ENCODE measurements at places on chromosomes 7 and 10.

- no peak for DNase-seq
These were observed 14.4 kb downstream of the KIAA1217 start for GRCh38 chr10:24223341-24223740.

DNA sequence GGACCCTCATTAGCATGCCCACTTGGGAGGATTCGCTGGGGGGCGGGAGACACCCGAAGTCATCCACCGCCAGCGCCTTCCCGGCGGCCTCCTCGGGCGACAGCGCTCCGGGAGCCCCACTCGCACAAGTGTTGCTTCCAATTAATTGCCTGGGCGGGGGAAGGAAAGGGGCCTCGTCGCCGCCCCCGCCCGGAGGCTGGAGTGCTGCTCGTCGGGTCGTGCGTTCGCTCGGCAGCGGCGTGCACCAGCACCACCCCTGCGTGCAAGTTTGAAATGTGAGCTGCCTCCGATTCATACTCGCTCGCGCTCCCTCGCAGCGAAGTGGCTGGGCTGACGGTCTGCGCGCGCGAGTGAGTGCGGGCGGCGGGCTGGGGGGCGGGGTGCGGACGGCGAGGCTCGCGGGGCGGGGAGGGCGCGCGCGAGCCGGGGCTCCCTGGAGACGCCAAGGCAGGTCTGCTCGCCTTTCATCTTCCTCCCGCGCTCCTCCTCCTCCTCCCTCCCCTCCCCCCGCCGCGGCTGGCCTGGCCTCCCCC lies 104.6 kb upstream of the PPIF start:
- peak; percentile 28 for DNase-seq

GRCh38 chr10:21099291-21100062 lies 202.4 kb upstream of the NEBL start:
- no peak for DNase-seq

DNA sequence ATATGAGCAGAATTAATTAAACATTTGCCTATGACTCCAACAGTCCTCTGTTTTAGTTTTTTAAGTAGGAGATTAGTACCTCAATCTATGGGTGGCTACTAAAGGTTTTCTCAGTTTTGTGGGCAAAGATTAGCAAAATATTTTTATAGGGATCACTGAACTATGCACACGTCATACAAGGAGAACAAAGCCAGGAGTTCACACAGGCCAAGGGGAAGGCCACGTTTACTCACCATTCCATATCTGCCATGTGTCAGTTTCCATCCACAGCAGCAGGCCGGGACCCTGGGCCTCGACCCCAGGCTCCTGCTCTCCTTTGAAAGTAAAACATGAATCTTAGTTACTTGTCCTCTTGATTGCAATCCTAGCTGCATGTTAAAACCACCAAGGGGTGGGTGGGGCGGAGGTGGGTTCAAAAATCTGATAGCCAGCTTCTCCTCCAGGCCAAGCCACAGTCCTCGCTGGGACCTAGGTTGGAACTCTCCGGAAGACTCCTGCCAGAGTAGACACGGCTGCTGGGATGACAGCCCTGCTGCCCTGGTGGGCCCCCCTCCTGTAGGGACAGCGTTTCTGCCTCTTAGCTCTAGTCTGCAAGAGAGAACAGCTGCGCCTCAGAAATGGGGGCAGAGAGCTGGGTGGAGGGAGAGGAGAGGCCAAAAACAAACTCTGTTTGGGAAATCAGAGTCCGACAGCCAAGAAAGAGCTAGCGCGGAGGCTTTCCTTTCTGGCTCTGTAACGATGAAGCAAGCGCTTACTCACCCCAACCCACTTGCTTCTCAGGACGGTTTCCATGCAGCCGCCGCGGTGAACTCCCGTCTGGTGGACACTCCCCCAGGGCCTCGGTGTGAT lies 35.6 kb downstream of the PITRM1 start:
- no peak for DNase-seq

DNA sequence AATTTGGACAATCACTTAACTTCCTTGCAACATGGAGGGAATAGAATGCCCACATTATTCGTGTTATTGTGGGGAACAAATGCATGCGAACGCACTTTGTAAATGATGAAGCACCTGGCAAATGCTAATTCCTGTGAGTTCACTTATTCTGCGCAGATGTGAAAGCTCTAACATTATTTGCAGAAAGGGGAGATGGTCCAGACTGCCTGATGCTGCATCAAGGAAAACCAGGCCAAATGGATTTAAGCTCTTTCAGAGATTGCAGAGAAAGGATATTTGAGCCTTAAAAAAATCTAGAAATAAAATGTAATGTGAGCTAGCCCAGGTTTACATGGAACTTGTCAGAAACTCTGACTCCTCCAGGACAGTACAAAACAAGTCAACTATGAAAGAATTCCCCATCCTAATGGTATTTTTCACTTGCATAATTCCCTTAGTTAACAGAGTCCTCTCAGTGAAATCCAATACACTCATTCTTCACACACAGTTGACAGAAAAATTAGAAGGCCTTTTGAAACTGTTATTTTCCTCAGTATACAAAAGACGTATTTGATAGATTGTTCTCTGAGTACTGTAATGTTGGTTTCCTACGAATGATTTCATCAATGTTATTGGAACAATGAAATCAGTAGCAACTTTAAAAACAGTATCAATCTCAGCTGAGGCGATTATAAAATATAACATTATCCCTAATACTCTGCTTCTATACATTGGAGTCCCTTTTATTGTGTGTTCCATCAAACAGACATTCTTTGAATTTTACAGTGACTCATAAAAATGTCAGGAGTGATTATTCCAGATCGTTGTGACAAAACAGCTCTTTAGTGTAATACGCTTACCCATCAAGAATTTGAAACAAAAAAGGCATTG lies 136.3 kb upstream of the ANK3 start:
- no peak for DNase-seq

- DNase-seq = no peak
These were observed 12.3 kb downstream of the CFAP46 start for GRCh38 chr10:132929953-132930548.

- no peak for DNase-seq
These were observed 4.1 kb downstream of the FHIP2A start for GRCh38 chr10:114825513-114826253.

GRCh38 chr10:132722394-132723329 lies 63.3 kb downstream of the NKX6-2 start:
- no peak for DNase-seq
